Stimulated activated CD8-positive, alpha-beta memory T cell treated with anti-CD3 and anti-CD28 coated beads, Interleukin-4, amount 100 ng/mL, for 4 hours (primary cell): ENCODE measurements at places on chromosomes 3 and 15.

DNA sequence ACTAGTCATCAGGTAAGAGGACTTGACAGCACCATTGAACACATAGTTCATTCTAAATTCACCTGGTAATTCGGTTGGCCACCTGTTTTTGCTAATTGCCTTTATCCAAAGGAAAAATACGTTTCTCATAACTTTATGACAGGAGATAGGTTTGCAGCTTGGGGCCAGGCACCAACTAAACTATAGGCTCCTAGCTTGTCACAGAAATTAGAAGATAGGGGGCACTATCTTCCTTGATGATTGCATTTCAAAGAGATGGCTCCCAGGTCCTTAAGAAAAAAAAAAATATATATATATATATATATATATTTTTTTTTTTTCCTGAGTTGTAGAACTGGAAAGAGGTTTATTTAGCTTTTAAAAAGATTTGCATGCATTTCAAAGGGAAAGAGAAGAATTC is 563.6 kb downstream of the NAALADL2 start:
- DNase-seq = no peak

DNA sequence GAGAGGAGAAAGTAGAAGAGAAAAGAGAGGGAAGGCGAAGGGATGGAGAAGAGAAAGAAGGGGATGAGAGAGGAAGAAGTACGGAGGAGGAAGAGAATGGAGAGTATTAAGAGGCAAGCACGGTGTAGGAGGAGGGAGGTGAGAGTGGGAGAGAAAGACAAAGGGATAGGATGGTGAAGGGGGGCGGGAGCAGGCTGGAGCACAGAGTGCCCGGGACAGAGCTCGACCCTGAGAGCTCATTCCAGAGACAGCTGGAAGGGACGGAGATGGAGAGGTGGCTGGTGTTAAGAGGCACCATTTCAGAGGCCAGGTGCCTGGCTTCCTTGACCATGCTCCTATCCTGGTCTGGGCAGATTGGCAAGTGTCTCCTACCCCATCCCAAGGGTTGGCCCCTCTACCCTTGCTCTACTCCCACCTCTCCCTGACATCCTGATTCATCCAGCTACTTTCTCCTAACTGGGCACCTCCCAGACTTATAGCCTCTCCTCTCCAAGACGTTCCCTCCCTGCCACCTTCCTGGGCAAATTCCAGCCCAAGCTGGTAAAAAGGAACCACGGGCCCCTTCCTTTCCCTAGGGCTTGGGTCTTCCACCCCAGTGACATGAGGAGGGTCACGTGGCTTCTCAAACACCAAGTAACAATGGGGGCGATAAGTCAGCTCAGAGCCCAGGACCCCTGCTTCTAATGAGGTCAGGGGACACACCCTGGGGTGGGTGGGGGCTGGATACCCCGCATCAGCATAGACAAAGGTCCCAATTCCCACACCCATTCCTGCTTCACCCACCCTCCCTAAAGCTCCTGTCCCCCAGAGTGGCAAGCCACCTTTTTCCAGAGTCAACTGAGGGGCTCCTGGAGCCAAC is 1.1 kb downstream of the CLCN2 start:
- no peak for DNase-seq

DNA sequence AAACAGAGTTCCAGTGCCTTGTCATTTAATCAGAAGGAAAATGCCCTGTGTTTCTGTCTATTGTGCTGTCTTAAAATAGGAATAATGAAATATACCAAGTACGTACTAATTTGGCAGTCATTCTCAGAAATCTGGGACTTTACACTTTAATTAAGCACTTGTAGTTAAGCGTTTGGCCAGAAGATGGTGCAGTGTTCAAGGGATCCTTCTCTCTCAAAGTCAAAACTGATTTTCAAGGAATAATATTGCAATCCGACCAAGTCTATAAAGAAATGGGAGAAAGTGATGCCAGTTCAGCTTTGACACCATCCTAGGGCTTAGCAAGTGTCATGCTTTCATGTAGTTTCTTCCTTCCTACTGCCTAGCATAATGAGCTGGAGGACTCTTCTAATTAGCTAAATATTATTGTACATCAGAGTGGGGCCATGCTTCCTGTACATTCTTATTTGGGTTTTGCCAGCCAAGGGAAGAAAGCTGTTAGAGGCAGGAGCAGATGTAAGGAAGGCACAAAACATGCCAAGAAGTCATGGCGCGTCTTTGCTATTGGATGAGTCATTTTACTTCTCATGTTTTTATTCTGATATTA is 64.8 kb downstream of the SAMMSON start:
- DNase-seq = no peak

- no peak for DNase-seq
Observed at GRCh38 chr3:177658354-177658753, 461.1 kb upstream of the TBL1XR1 start.

DNA sequence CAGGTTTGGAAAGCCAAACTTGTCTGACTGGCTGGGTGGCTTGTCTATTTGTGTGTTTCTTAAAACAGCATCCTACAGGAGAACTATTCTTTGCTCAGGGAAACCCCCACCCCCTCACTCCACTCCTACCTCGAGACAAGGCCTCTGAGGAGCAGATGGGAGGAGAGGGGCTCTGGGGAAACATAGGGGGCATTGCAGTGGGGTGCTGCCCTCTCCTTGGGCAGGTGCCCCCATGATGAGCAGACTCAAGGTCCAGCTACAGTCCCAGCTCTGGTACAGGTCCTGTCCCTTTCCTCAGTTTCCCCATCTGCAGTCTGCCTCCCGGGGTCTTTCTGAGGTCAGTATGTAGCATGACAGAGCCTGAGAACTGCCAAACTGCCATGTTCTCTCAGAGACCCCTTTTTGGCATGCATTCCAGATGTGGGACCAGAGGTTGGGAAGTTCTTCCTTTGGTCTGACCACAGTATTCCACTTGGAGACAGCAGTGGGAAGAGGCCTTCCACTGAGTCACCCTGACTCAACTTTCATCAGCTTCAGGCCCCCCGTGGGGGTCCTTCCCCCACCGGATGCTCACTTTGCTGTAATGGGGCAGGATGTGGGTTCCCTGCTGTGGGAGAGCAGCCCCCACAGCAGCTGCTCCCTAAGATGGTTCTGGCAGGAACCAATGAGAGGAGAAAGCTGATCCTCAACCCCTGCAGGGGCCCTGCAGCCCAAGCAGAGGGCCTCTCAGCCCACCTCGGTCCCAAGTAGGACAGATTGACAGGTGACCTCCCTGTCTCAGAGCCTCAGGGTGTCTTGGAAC is 32.3 kb upstream of the CYP11A1 start:
- DNase-seq = no peak

GRCh38 chr3:171245796-171246765 is 214.1 kb downstream of the TNIK start:
- no peak for DNase-seq

GRCh38 chr15:58539548-58539947 is 107.8 kb downstream of the LIPC start:
- no peak for DNase-seq

DNA sequence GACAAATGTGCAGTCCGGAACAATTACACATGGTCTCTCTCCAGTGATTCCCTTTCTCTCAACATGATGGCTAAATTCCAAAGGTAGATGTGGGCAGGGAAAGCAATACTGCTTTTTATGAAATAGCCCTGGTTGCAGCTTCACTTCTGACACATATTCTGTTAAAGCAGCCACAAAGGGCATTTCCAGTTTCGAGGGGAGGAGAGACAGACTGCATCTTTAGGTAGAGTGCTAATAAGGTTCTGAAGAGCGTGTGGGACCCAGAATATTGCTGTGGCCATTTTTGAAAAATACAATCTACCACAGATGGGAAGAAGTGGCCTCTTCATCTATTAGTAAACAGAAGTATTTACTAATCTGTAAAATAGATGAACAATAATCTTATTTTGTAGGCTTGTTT is 139.3 kb upstream of the PEX5L start:
- no peak for DNase-seq

GRCh38 chr15:56972426-56972825 is 54.0 kb downstream of the TCF12 start:
- DNase-seq = no peak

GRCh38 chr3:170508839-170509238 is 77.0 kb downstream of the SLC7A14 start:
- DNase-seq = no peak

DNA sequence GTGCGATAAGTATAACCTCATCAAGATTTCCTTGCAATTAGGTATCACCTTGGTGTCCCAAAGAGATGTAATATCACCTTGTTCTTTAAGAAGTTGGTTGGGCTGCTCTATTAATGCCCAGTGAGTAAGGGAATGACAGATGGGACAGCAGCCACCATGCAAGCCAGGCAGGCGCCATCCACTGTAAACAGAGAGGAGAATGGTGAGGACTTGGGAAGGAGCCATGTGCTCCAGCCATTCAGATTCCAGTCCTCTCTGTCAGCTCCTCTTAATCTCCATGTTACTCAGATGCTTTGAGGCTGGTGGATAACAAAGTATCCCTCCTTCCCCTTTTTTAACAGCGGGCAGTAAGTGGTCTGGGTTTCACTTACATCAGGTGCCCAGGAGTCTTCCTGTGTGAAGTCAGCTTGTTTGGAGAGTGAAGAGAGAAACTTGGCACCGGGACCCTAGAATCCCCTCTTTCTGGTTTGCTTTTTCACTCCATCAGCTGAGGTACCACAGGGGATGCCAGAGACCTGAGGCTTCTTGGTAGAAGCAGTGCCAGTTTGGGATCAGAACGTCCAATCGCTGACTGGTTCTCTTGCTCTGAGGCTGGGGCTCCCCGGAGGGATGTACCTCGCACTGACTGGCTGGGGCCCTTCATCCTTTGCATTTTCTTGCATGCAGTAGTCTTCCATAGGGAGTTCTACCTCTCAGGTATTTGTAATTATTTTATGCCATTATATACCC is 29.5 kb downstream of the SLCO3A1 start:
- DNase-seq = no peak

DNA sequence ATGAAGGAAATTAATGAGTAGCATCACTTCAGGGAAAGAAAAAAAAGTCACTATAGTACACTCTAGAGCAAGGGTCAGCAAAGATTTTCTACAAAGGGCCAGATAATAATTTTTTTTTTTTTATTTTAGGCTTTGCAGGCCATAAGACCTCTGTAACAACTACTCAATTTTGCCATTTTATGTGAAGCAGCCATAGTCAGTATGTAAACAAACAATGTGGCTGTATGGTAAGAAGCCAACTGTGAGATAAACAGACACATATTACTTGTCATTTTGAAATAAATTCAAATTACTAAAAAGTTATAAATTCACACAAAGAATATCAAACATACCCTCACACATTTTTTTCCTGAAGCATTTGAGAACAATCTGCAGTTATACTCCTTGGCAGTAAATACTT is 40.6 kb downstream of the SCAPER start:
- DNase-seq = no peak

DNA sequence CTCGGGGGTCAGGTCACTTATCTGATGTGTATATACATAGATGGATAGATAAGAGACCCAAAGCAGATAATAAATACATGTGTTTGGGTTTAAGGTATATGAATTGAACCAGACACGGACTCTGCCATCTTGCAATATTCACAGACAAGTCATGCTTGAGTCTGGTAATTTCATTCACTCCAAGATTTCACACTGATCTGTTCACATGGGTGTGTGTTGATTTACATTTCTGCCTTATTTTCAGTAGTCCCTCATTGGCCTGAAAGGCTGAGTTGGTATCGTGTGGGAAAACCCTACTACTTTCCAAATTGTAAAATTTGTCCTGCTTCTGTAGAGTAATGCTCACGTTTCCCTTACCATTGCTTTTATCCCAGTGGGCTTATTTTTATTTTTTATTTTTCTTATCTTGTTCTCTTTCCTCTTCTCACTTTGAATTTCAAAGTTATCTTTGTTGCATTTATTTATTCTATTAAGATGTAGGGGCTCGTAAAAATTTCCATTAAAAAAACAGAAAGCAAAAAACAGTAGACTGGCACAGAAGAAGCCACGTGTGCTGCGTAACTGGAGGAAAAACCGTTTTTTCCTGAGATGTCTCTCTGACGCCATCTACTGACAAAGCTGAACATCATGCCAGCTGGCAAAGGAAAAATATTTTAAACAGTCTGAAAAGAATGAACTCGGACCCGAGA is 10.8 kb upstream of the MFSD1 start:
- DNase-seq = no peak

DNA sequence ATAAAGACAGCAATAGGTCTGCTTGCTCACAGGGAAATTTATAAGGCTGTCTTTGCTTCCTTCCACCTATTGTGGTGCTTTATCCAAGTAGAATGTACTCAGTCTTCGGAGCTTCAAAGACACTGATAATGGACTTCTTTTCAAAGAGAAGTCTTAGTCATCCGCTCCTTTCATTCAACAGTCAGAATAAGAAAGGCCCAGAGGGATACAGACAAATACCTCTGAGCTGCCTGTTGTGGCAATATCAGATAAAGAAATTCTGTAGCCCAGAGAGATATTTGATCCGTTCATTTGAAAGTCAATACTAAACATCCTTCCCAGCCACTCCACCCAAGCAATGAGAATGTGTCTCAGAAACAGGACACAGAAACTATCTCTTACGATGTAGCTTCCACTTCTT is 110.0 kb downstream of the FHIT start:
- no peak for DNase-seq

GRCh38 chr3:62242831-62243509 is 130.4 kb downstream of the FEZF2 start:
- no peak for DNase-seq

DNA sequence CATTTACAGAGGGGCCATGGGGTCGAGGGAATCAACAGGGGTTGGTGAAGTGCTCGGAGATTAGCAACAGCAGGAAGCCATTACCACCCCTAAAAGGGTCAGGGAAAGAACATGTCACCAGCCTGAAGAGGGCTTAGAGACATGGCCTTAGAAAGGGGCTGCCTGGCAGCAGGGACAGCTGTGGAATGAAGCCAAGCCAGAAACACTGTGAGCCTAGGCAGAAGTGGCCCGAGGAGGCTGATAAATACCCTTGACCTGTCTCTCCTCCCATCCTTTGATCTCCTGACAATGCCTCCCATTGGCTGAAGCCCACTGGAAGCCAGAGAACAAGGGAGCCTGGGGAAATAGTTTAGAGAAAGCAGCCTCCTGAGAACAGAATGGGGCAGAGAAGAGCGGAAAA is 31.4 kb downstream of the GPD1L start:
- DNase-seq = no peak

DNA sequence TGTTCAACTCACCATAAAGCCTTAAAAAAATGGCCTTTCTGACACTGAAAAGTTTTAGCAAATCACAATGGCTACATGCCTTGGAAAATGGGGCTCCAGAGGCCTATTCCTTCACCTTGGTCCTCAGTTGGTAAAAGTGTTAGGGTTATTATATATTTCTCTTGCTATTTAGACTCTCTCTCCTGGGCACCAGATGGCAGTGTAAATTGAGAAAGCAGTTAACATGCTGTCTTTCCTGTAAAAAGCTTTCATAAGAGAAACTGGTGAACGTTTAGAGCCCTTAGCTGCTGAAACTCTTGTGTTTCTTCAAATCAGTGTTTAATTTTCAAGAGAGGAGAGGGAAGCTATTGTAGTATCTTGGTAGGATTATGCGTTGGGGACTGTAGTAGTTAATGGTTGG is 89.9 kb downstream of the LRTM1 start:
- no peak for DNase-seq

- no peak for DNase-seq
Observed at GRCh38 chr3:30934208-30934550, 39.7 kb upstream of the GADL1 start.

GRCh38 chr3:48232734-48233133 is 8.2 kb upstream of the ZNF589 start:
- DNase-seq = peak; percentile 40
